Stimulated activated CD4-positive, alpha-beta T cell treated with anti-CD3 and anti-CD28 coated beads, Interleukin-4, amount 100 ng/mL, for 4 hours (primary cell): ENCODE measurements at places on chromosomes 7 and 10.

DNA sequence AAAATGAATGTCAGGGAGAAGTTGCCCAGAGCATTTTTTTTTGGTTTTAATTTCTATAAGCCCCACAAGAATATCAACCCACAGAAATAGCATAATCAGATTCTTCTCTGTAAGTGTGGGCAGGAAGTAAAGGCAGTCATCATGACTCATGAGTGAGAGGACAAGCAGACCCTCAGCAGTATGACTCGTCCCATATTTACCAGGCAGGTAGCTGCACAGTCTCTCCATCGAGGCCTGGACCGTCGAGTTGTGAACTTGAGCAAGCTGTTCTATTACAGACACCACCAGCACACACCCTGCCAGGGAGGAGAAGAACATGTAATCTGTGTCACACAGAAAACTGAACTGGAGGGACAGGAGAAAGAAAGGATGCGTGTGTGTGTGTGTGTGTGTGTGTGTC is 37.8 kb downstream of the AOAH start:
- DNase-seq = peak; percentile 49

DNA sequence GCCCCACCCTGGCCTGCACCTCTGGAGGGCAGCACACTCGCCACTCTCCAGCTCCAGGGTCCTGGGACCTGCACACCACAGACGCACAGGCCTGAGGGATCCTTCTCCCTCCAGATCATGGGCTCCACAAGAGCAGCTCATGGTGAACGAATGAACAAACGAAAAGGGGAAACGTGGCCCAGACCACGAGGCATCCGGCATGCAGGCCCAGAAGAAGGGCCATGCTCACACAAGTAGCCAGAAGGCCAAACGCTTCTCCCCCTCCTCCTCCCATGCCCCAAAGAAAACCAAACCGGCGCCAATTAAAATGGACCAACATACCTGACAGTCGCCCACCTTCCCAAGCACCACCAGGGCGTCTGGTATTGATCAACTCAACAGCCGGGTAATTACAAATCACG is 30.4 kb downstream of the MAD1L1 start:
- DNase-seq = no peak

- no peak for DNase-seq
These were observed 1.5 kb downstream of the ANK3 start for GRCh38 chr10:60388116-60388625.

- no peak for DNase-seq
These were observed 45.9 kb upstream of the FAM133B start for GRCh38 chr7:92636018-92636560.

DNA sequence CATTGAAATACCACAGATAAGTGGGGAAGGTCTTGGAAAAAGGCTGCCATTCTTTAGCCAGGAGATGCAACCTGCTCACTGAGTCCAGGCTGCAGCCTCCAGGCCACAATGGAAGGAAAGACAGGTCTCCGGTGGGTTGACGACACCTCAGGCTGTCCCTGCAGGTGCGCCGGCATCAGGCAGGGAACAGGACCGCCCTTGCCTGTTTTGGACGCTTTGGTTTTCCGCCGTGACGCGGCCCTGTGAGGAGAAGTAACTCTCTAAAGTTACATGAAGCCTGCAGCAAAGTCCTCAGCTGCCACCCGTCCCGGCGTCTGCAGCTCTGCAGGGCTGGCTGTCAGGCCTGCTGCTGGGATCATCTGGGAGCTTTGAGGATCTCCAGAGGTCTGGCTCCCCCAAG is 147.0 kb downstream of the WDR37 start:
- no peak for DNase-seq

DNA sequence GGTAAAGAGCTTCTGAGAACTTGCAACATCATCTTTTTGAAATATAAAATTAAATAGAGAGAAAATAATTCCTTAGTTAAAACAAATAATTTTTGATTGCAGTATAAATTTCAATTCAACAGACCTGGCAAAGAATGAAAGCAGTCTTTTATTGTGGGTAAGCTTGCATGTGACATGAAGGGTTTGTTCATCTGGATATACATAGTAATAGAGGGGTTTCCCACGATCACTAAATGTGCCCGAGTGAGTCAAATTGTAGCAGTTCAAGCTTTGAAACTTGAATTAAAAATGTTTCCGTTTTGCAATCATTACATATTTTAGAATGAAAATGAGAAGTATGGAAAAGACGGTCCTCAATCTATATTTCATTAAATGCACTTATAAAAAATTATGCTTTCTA is 658.4 kb upstream of the MBL2 start:
- no peak for DNase-seq

DNA sequence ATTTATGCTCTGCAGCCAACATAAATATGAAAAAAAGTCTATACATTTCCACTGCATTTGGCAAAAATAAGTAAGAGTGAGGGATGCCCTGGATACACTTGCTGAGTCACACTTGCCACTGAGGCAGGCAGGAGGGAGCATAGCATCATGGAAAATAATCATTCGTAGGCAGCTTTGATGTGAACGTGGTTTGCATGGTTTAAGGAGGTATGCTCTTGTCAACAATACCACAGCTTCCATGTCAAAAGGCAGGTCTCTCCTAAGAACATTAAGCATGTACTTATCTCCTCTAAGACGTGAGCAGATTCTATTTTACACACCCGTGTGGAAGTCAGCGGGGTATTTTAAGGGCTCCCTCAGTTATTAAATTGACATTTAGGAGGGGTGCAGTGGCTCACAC is 89.2 kb upstream of the WDR11 start:
- DNase-seq = no peak

DNA sequence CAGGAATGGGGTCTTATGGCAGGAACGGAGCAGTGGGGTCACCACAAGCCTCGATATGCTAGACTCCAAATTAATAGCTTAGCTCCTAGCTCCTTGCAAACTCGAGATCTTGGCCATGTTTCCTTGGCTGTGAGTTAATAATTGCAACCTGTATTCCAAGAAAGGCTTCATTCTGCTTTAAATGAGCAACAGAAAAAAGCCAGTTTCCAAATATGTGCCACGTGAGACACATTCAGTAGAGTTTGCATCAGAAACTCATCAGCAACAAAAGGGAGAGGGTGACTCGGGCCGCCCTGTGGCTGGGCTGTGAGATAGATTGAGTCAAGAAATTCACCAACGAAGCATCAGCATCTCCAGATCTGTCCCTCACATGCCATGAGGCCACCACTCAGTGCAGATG is 112.0 kb downstream of the NPTX2 start:
- DNase-seq = no peak

DNA sequence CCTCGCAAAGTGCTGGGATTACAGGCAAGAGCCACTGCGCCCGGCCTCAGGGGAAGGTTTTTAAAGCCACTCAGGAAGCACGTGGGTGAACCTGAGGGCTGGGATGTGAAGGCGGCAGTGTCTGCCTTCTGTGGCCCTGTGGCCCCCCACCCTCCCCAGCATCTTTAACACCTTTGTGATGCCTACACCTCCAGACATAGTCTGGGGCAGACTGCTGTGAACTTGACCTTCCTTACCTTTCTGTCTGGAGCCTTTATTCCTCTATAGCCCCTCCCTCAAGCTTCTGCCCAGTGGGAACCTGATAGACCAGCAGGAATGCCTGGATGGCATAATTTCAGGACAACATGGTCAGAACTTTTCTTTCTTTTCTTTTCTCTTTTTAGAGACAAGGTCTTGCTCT is 550.2 kb downstream of the GALNT17 start:
- no peak for DNase-seq

GRCh38 chr7:149732111-149732561 is 41.3 kb downstream of the ZNF467 start:
- no peak for DNase-seq
